OCI-LY7 (cell line): ENCODE measurements at places on chromosomes 16 and 17. TPM values are rescaled to one million over a fixed set of nuclear protein-coding genes. Genes with fewer than 3 reads are reported as not detected.
A peak's percentile ranks its signal among the peaks of the same experiment; 100 is the strongest.

OMG gene
- total RNA-seq = 1.4 TPM in 2 replicates

NXN gene
- total RNA-seq = 2.0 and 2.8 TPM in 2 replicates

SCGB1C2 gene
- total RNA-seq = not detected in 2 replicates

SLC22A31 gene
- total RNA-seq = not detected in 2 replicates

SLC12A3 gene
- 0.63 and 0.88 TPM in 2 replicates for total RNA-seq

FOXN1 gene
- total RNA-seq = not detected in 2 replicates

SHISA9 gene
- not detected in 2 replicates for total RNA-seq

GPR142 gene
- total RNA-seq = not detected in 2 replicates

DUSP3 gene
- total RNA-seq = 6.9 and 9.8 TPM in 2 replicates

PRAC2 gene
- total RNA-seq = not detected in 2 replicates

- no peak for DNase-seq
Measured at GRCh38 chr17:36661047-36661666, 59.8 kb downstream of the MRM1 start.

DNA sequence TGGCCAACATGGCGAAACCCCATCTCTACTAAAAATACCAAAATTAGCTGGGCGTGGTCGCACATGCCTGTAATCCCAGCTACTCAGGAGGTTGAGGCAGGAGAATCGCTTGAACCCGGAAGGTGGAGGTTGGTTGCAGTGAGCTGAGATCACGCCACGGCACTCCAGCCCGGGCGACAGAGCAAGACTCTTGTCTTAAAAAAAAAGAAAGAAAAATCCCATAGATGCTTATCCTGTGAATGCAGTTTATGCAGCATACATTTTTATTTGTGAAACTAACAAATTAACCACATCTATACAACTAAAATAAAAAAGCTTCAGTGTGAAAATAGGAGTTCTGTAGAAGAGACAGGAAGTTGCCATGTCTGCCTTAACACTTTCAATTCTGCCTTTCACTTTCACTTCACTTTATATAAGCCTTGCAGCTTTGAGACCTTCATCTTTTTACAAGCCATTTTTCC, 7.1 kb downstream of the IGSF6 start:
- DNase-seq = peak; percentile 86

GRCh38 chr17:15398736-15399331, 57.4 kb upstream of the TEKT3 start:
- DNase-seq = no peak

DNA sequence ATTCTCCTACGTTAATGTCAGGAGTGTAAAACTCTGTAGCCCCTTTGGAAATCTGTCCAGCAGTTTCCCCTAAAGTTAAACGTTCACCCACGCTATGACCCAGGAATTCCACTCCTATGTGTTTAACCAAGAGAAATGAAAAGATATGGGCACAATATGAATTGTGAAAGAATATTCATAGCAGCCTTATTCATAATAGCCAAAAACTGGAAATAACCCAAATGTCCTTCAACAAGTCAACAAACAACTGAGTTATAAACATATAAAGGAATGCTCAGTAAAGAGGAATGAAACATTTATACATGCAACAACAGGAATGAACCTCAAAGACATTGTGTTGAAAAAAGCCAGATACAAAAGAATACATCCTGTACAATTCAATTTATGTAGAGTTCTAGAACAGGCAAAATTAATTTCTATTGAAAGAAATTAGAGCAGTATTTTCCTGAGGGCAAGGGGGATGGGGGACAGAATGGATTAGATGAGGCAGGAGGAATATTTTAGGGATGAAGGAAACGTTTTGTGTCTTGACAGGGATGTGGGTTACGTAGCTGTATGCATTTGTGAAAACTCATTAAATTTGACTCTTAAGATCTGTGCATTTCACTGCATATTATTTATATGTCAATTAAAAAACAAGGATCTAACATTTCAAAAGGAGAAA, 286.7 kb upstream of the CDH5 start:
- DNase-seq = no peak

DNA sequence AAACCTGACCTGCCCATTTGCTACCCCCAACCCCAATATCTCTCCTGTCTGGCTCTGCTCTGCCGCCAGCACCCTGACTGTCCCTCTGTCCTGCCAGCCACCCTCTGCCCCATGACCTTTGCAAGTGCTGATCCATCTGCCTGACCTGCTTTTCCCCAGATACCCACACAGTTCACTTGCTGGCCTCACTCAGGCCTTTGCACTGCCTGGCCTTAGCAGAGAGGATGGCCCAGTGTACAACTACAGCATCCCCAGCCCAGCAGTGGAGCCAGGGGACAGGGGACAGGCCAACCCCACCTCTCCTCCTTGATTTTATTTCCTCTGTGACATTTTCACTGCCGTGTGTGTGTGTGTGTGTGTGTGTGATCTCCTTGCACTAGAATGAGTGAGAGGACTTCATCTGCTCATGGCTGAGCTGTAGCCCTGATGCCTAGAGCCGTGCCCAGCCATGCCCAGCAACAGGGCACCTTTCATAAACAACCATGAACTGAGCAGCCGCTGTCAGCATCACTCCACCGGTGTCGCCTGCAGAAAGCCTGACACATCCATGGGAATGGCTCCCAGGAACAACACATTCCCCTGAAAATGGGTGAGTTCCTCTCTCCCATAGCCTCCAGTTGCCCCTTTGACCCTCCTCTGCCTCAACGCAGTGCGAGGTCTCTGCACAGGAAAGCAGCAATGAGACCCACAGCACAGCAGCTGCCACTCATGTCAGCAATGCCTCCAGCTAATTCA, 36.0 kb upstream of the RBFOX3 start:
- no peak for DNase-seq

- no peak for DNase-seq
Measured at GRCh38 chr16:84583995-84584394, 33.9 kb downstream of the COTL1 start.

- DNase-seq = no peak
Measured at GRCh38 chr16:65024767-65025178, 97.1 kb downstream of the CDH11 start.

- no peak for DNase-seq
Measured at GRCh38 chr17:81310949-81311550, 15.9 kb upstream of the SLC38A10 start.

DNA sequence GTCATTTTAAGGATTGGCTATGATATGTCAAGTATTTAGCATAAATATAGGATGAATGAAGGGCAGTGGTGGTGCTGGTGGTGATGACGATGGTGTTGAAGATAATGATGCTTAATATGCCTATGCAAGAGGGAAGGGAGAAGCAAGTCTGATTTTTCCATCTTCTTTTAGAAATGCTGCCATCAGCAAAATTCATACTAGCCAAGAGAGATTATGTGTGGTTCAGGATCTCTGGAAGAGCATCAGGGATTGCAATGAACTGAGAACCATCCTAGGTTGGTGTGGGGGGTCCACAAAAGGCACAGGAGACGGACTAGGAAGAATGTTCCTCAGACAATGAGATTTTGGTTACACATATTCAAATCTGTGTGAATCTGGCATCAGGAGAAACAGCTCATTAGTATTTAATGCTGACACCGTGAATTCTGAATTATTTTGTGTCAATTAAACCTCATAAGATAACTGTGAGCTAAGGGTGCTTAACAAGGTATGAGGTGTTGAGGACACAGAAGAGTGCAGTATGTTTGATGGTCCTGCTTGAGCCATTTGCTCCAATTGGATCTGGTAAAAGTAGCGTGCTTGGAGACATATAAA, 1120.8 kb upstream of the GOT2 start:
- no peak for DNase-seq

GRCh38 chr17:5563456-5563855, 20.9 kb downstream of the NLRP1 start:
- DNase-seq = no peak

DNA sequence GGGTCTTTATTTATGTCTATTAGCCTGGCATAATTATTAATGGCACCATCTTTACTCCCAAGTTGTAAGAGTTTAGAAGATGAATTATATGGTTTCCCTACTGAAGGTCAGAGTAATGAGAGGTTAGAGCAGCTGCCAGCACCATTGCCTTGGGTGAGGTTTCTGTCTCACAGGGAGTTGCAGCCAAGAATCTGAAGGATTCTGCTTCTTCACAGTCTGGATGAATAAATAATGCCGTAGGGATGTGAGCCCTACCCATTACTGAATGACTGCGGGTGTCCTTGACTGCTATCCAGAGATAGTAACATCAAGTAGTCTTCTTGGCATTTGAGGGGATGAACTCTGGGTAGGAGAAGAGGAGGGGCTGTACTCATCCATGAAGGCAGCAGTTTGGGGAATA, 52.8 kb upstream of the SMIM36 start:
- no peak for DNase-seq

- DNase-seq = no peak
Measured at GRCh38 chr17:9370467-9370866, 205.2 kb downstream of the STX8 start.

- DNase-seq = no peak
Measured at GRCh38 chr17:10058921-10059683, 139.3 kb downstream of the GAS7 start.

DNA sequence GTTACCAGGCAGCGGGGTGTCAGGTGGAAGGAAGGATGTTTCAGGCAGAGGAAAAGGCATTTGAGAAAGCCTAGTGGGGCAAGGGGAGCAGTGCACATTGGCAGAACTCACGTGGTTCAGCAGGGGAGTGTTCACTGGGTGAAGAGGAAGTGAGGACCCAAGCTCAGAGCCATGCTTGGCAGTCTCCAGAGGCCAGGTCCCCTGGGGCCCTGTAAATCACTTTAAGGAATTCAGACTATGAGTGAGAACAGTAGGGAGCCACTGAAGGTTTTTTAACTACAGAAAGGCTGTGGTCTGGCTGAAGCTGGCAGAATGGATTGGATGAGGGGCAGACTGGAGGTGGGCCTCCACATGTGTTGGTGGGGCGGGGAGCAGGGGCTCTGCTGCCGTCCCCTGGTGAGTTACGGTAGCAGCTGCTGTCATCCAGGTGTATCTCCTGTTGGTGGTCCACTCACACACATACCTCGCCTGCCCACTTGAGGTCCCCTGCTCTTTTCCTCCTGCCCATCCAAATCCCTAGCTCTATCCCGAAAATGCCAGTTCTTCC, 5.1 kb downstream of the CLEC16A start:
- DNase-seq = peak; percentile 93

DNA sequence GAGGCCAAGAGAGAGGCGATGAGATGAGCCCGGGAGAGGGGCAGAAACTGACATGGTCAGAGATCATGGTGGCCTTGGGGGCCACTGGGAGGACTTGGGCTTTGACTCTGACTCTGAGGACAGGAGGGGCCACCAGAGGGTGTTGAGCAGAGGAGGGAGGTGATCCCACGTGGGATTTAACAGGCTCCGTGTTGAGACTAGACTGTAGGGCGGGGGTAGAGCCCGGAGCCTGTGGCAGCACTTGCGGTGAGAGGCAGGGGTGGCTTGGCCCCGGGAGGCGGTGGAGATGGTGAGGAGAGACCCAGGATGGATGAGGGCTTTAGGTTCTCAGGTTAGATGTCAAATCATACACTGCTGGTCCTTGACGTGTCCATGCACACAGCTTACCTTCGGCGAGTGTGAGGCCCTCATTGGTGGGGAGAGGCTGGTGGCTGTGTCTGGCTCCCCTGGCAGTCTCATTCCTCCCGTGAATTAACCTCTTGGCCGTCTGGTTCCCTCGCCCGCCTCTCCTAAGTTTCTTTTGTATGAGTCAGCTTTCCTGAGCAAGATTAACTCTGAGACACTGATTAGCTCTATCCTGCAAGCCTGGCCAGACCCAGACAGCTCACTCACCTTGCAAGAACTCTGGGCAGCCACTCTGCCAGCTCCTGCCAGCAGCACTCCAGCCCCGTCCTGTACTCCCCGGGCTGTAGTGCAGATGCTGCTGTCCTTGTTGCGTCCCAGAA, 39.7 kb downstream of the VPS35L start:
- no peak for DNase-seq

GRCh38 chr17:29728490-29728889, 105.8 kb upstream of the CORO6 start:
- DNase-seq = no peak

DNA sequence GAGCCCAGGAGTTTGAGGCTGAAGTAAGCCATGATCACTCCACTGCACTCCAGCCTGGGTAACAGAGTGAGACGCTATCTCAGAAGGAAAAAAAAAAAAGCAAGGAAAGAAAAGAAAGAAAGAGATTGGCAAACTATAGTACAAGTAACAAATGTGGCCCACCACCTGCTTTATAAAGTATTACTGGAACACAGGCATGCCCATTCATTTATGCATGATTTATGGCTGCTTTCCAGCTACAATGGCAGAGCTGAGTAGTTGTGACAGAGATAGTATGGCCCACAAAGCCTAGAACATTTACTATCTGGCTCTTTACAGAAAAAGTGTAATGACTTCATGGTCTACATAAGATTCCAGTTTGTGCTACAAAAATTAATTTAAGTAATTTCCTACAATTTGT, 23.6 kb downstream of the C16orf87 start:
- no peak for DNase-seq

GRCh38 chr16:75256696-75257343, 5.4 kb upstream of the BCAR1 start:
- no peak for DNase-seq

DNA sequence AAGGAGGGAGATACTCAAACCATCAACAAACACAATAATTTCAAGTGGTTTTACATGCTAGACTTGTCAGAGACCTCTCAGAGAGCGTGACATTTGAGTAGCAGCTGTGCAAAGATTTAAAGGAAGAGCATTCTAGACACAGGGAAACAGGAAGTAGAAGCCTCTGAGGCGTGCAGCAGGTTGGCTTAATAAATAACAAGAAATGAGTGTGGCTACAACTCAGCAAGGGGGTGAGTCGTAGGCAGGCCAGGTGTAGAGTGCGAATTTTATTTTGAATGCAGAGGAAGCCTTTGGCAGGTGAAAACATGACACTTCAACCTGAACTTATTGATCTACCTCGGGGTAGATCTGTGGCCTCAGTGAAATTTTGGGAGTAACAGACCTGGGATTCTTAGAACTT, 73.2 kb upstream of the MRTFB start:
- peak; percentile 92 for DNase-seq

GRCh38 chr16:72836985-72837384, 210.9 kb downstream of the ZFHX3 start:
- no peak for DNase-seq

GRCh38 chr16:85302848-85303353, 190.6 kb upstream of the CIBAR2 start:
- no peak for DNase-seq

GRCh38 chr17:52995147-52995546, 827.6 kb upstream of the KIF2B start:
- no peak for DNase-seq

GRCh38 chr16:125011-125410, 13.5 kb downstream of the NPRL3 start:
- no peak for DNase-seq

DNA sequence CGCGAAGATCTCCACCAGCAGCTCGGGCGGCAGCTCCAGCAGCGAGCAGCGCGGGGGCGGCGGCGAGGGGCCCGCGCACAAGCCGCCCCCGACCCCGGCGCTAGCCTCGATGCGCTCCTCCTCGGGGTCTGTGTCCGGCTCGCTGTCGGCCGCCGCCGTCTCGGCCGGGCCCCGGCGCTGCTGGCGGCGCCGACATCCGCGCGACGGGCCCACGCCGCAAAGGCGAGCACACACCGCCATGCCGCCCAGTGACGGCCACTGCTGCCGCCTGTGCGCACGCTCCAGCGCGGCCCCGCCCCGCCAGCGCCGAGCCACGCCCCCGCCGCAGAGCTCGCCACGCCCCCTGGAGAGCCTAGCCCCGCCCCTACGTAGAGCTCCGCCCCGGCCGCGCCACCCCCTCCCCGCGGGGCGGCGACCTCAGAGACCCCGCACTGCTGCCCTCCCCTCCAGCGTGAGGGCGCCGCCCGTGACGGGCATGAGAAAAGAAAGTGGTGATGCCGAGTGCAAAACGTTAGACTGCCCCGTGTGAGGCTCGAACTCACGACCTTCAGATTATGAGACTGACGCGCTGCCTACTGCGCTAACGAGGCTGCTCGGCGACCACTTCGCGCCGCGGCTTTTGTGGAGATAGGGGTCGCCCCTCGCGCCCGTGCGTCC, at the start of gene FBXO31:
FBXO31 (minus strand) TSS at position 272 of the 657 bp plus-strand sequence; CDS start at position 240, 32 bp downstream.
- DNase-seq = peak; percentile 90

- DNase-seq = peak; percentile 2
Measured at GRCh38 chr17:688100-688989, 26.3 kb downstream of the VPS53 start.
